ENCODE measurements at places on chromosomes 1 and 21. TPM values are rescaled to one million over a fixed set of nuclear protein-coding genes. Genes with fewer than 3 reads are reported as not detected.

The LEPR gene
- total RNA-seq, result 0.37 TPM

The MOB3C gene
- total RNA-seq, result 12.9 TPM

The WNT3A gene
- total RNA-seq, result not detected

The PRELP gene
- total RNA-seq, result 19.7 TPM

The C1orf116 gene
- 41.2 TPM for total RNA-seq

The FBLIM1 gene
- total RNA-seq, result 411 TPM

The CD34 gene
- 7.5 TPM for total RNA-seq

The TMEM54 gene
- total RNA-seq, result 330 TPM

The FYB2 gene
- 5.1 TPM for total RNA-seq

The NUDT4B gene
- not detected for total RNA-seq

The HSD3B1 gene
- not detected for total RNA-seq

The TUT4 gene
- total RNA-seq, result 34.8 TPM

The TNFRSF4 gene
- total RNA-seq, result not detected

The OR2T34 gene
- total RNA-seq, result not detected

The PTPN22 gene
- total RNA-seq, result 9.1 TPM

- peak; percentile 61 for DNase-seq
These were observed 17.6 kb downstream of the ATP8B2 start for GRCh38 chr1:154342836-154343472.

GRCh38 chr1:215439549-215439948 is 127.6 kb upstream of the KCTD3 start:
- no peak for DNase-seq

DNA sequence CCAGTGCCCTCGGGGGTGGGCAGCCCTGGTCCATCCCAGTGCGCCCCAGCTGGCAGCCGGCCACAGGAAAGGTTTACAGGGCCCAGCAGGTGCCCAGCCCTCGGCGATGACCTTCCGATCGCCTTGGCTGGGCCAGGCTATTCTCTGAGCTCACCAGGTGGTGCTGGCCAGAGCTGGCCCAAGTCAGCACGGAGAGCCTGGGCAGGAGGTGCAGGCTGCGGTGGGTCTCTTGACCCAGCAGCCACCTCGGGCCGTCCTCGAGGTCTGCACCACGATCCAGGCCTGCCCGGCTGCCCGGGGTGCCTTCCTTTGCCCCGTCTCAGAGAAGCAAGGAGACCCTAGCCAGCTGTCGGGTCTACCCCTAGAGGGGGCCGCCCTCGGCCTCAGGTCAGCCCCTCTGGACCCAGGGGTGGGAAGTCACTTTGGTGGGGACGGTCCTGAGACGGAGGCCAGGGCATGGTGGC is 370 bp downstream of the PERM1 start:
- DNase-seq, result no peak

- peak; percentile 88 for DNase-seq
These were observed 61.7 kb downstream of the FCRL5 start for GRCh38 chr1:157490467-157491165.

- no peak for DNase-seq
These were observed 150.4 kb upstream of the NEGR1 start for GRCh38 chr1:72432645-72433267.

DNA sequence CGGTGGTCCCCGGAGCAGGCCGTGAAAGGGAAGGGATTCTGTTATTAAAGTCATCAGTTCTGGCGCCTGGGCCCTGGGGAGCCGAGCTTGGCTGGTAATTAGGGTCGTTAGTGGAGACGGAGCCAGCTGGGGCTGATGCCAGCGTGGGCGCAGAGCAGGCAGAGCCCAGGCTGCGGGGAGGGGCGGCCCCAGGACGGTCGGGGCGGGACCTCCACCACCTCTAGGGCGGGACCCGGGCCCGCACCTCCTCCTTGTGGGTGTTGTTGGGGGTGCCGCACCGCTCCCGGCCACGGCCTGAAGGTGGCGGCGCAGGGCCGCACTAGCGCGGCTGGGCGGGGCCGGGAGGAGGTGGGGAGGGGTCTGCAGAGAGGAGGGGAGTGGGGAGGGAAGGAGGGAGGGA is 470.6 kb downstream of the PTPRU start:
- DNase-seq, result no peak

- DNase-seq, result peak; percentile 71
These were observed 49.1 kb downstream of the ELK4 start for GRCh38 chr1:205582471-205583291.

- no peak for DNase-seq
These were observed 13.6 kb upstream of the TRIM17 start for GRCh38 chr1:228430243-228430642.

GRCh38 chr21:42109473-42109872 is 38.4 kb downstream of the UMODL1 start:
- no peak for DNase-seq

- no peak for DNase-seq
These were observed 96.4 kb upstream of the C1orf105 start for GRCh38 chr1:172324086-172324485.

GRCh38 chr1:62509028-62509427 is 72.2 kb downstream of the USP1 start:
- peak; percentile 17 for DNase-seq

GRCh38 chr1:86942042-86942441 is 27.6 kb downstream of the HS2ST1 start:
- no peak for DNase-seq

GRCh38 chr1:246969621-246970020 is 37.9 kb upstream of the AHCTF1 start:
- DNase-seq, result no peak

GRCh38 chr1:237166593-237167101 is 124.7 kb downstream of the RYR2 start:
- no peak for DNase-seq

- no peak for DNase-seq
These were observed 4.7 kb downstream of the ACAP3 start for GRCh38 chr1:1302951-1303509.

- no peak for DNase-seq
These were observed 7.8 kb upstream of the CD46 start for GRCh38 chr1:207744000-207744534.

- no peak for DNase-seq
These were observed at the start of gene KISS1 for GRCh38 chr1:204196068-204196795. Gene KISS1, minus strand, starts transcription at chr1:204196491. Its CDS starts 3,615 bp downstream, at chr1:204192876.

DNA sequence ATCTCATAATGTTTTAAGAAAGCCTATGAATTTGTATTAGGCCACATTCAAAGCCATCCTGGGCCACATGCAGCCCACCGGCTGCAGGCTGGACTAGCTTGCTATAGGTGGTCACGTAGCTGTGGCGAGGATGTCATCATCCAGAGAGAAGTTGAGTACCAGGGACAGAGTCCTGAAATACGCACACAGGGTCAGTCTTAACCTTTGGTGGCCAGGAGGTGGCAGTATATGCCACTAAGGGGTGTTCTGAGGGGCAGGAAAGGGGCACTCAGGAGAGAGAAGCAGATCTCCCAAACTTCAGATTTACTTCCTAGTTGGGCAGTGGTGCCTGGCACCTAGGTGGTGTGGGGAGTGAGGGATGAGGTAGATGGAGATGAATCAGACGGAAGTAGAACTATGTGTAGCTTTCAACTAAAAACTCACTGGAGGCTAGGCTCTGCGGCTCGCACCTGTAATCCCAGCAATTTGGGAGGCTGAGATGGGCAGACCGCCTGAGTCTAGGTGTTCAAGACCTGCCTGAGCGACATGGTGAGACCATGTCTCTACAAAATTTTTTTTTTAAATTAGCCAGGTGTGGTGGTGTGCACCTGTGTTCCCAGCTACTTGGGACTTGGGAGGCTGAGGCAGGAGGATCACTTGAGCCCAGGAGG is 16.3 kb upstream of the CDK18 start:
- peak; percentile 49 for DNase-seq

GRCh38 chr1:206463137-206463536 is 7.1 kb upstream of the IKBKE start:
- no peak for DNase-seq

GRCh38 chr21:46148106-46148505 is 7.3 kb downstream of the FTCD start:
- DNase-seq, result no peak

DNA sequence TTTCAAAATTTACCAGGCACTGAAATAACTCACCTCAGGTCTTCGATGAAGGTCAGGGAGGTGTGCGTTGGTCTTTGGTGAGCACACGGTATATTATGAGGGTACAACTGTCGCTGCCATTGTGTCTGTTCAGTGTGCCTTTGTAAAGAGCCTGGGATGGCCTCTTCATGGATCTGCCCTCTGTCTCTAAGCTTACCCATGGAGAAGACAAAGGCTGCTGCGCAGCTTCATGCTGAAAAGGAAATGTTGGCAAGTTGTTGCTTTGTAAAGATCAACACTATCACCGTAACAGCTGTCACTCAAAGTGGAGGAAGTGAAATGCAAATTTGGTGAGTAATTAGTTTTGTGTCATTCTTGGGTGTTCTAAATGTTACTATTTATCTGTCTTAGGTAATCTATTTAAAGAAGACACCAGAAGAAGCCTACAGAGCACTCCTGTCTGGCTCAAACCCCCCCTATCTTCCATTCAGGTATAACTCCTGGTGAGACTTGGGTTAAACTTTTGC is 71.6 kb downstream of the CDC14A start:
- DNase-seq, result no peak

- no peak for DNase-seq
These were observed 5.1 kb downstream of the METTL13 start for GRCh38 chr1:171786534-171786933.

GRCh38 chr1:105556266-105556665 is 1500.2 kb upstream of the PRMT6 start:
- no peak for DNase-seq

- peak; percentile 45 for DNase-seq
These were observed 17.1 kb upstream of the TMEM9 start for GRCh38 chr1:201171063-201172036.

DNA sequence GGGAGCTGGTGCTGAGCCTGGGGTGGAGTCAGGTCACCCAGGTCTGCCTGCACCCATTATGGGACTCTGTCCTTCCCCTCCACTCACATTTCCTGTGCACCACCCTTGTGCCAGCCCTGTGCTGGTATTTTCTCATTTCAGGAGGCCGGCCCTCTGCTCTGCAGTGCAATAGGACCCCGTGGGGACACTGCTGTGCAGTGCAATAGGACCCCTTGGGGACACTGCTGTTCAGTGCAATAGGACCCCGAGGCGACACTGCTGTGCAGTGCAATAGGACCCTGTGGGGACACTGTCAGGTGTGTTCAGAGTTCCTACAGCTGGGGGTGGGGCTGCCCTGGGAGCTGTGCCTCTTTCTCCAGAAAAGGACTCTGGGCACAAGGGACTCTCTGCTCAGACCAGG is 36.2 kb upstream of the DMBX1 start:
- no peak for DNase-seq

- DNase-seq, result no peak
These were observed 663.2 kb upstream of the RGS18 start for GRCh38 chr1:191495040-191495439.

DNA sequence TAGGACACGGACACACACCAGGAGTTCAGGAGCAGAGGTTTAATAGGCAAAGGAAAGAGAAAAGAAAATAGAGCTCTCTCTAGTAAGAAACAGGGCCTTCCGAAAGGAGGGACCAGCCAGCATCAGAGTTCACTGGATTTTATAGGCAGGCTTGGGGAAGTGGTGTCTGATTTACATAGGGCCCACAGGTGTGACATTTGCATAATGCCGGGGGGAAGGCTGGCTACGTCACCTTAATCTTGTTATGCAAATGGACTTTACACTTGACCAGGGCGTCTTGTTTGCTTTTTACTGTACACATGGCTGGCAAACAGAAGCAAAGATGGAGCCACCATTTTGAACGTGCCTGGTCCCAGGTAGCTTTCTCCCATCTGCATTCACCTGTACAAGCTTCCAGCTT is at the start of gene OR14A16:
OR14A16 (minus strand) TSS at position 97 of the 400 bp plus-strand sequence. CDS start 8,390 bp downstream, outside the sequence.
- no peak for DNase-seq

GRCh38 chr1:61139775-61140549 is 57.6 kb downstream of the NFIA start:
- no peak for DNase-seq

DNA sequence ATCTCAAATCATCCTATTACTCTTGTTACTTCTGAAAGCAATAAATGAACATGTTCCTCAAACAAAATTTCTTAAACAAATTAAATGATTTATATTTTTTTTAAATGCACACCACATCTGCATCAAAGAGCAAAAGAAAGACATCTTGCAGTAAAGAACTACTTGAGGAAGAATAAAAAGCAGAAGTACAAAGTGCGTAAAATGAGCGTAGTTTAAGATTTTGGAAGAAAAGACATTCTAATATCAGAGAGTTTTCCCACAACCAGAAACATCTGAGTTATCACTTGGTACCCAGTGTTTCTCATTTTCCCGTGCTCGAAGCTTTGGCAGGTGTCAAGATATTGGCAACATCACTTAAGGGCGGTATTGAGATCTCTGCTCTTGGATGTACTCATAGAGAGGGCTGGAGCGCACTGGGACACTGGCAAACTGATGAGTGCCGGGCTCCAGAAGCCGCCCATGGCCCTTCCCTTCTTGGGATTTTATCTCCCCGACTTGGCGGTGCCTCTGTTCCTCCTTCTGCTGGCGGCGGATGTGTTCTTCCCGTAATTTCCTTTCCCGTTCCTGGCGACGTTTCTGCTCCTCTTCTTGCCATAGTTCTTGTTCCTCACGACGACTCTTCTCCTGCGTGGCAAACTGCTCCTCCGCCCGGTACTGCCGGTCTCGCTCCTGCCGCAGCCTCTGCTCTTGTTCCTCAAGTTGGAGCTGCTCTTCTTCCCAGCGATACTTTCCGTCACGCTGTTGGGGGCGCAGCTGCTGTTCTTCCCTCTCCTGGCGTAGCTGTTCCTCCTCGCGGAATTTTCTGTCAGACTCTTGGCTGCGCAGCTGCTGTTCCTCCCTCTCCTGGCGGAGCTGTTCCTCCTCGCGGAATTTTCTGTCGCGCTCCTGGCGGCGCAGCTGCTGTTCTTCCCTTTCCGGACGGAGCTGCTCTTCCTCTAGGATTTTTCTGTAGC is 7.9 kb downstream of the TCHH start:
- no peak for DNase-seq

Measured in transverse colon (tissue), 4 donors.